Hepatocyte (in vitro differentiated cells): ENCODE measurements at places on chromosomes 2 and 18.

GRCh38 chr2:62362561-62362960 is 143.4 kb downstream of the TMEM17 start:
- peak; percentile 35 for DNase-seq
- H3K27me3 ChIP-seq: no peaks in the 10 kb centered on the region
- no peaks in the 10 kb centered on the region for H3K4me1 ChIP-seq

DNA sequence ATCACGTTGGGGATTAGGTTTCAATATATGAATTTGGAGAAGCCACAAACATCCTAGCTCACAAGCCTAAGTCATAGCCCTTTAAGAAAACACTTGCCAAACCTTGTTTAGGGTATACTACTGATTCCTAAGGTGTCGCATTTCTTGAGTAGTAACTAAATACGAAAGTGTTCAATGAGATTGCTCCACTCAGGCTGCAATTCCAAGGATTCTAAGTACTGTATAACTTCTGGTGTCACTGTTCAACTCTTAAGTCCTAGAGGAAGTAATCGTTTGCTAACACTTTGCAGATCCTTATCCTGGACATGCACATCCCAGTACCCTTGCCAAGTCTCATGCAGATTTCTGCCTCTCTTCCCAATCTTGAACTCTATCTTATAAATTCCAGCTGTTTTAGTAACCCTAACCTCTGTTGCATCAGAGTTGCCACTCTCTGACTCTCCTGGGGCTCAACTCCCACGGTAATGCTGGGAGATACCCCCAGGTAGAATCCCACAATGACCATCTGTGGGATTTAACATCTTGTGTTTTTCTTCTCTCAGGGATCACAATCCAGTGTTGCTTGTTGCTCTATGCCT is 122.4 kb downstream of the HIBCH start:
- H3K27me3 ChIP-seq: no peaks in the 10 kb centered on the region
- no peak for DNase-seq
- peaks cover 17% of the 10 kb centered on the region for H3K4me1 ChIP-seq
- no peak overlapping the region for H3K27ac ChIP-seq

GRCh38 chr2:36451512-36451911 is 95.9 kb downstream of the CRIM1 start:
- H3K4me1 ChIP-seq: peaks cover 18% of the 10 kb centered on the region
- H3K4me3 ChIP-seq: no peak overlapping the region
- H3K36me3 ChIP-seq: no peaks in the 10 kb centered on the region
- H3K27ac ChIP-seq: peak overlapping the region; percentile 61

DNA sequence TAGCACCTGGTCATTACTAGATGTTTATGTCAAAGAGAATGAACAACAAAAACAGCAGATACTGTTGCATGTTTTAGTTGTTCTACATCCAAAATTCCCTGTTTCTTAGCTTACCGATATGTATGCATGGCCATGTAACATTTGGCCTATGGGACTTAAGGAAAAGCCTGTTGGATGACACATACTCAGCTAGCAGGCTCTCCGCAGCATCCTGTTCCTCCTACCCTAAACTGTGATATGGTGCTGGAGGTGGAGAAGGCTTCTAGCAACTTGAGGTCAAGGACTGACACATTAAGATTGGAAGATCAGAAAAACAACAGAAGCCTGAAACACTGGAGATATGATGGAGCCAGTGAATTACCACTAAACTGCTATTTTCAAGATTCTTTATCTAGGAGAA is 537.8 kb downstream of the LRRTM4 start:
- no peak overlapping the region for H3K4me3 ChIP-seq
- H3K27ac ChIP-seq: no peak overlapping the region
- no peak for DNase-seq
- no peaks in the 10 kb centered on the region for H3K27me3 ChIP-seq
- no peaks in the 10 kb centered on the region for H3K4me1 ChIP-seq

DNA sequence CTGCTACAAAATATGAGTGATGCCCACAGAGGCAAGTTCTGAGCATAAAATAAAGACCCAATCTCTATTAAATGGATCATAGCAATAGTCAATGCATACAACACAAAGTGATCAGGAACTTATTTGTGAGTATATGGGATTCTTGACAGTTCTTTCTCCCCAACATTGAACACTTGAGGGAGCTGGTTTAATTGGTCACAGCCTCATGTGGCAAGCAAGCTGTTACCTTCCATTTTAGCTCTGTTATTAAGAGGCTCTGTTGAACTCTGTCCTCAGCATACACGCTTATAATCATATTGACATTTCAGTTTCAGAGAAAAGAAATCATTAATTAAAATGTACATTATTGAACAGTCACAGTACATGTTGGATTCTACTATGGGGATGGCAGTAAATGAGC is 37.6 kb upstream of the PAX3 start:
- no peaks in the 10 kb centered on the region for H3K4me1 ChIP-seq
- no peak for DNase-seq
- H3K4me3 ChIP-seq: no peak overlapping the region
- no peaks in the 10 kb centered on the region for H3K36me3 ChIP-seq
- H3K27me3 ChIP-seq: peaks cover 2% of the 10 kb centered on the region

- peaks cover 6% of the 10 kb centered on the region for H3K4me1 ChIP-seq
- H3K27me3 ChIP-seq: peaks cover 2% of the 10 kb centered on the region
- H3K27ac ChIP-seq: peak overlapping the region; percentile 95
- peak; percentile 86 for DNase-seq
- no peaks in the 10 kb centered on the region for H3K36me3 ChIP-seq
- peak overlapping the region; percentile 53 for H3K4me3 ChIP-seq
Observed at GRCh38 chr2:45649858-45650811, 1.3 kb upstream of the PRKCE start.

DNA sequence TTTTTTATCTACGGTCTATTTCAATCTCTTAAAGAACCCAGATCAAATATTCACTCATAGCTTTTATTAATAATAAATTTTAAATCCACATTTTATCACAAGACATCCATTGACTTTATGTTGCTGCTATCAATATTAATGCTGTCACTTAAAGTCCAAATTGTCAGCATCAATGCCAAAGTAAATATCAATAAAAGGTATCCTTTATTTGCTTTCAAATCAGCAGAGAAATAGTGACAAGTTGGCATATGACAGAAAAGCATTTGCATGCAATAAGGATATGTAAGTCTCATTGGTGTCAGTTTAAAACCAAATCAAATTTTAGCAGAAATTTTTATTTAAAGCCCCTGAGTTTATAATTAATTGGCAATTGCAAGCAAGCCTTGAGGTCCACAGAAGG is 775.4 kb downstream of the ADCYAP1 start:
- H3K4me1 ChIP-seq: no peaks in the 10 kb centered on the region
- no peaks in the 10 kb centered on the region for H3K36me3 ChIP-seq
- DNase-seq: no peak
- H3K27me3 ChIP-seq: no peaks in the 10 kb centered on the region
- H3K4me3 ChIP-seq: no peak overlapping the region

GRCh38 chr2:222930862-222931261 is 70.0 kb downstream of the ACSL3 start:
- no peak overlapping the region for H3K27ac ChIP-seq
- no peaks in the 10 kb centered on the region for H3K36me3 ChIP-seq
- H3K4me3 ChIP-seq: no peak overlapping the region
- DNase-seq: no peak
- H3K27me3 ChIP-seq: no peaks in the 10 kb centered on the region
- no peaks in the 10 kb centered on the region for H3K4me1 ChIP-seq

DNA sequence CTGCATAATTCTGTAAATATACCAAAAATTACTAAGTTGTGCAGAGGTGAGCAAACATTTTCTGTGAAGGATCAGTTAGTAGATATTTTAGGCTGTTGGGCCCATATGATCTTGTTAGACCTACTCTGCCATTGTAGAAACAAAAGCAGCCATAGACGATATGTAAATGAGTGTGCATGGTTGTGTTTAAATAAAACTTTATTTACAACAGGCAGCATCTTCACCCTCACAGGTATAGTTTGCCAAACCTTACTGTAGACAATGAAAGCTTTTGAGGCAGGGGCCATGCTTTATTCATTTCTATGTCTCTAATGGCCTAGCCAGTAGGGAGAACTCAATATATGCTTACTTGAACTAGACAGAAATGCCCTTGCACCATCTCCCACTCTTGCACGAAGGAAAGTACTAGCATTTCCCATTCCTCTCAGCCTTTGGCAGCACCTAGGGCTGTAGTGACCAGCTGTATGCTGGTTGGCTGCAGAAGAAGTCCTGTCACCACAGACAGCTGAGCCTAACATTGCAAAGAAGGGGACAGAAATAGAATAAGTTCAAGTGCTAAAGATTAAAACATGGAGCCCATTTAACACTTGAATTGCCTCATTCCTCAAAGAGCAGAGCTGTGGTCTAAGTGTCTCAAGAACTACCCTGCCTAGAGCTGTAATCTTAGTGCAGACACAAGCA is 305.1 kb upstream of the MGAT5 start:
- no peak overlapping the region for H3K27ac ChIP-seq
- H3K27me3 ChIP-seq: no peaks in the 10 kb centered on the region
- no peaks in the 10 kb centered on the region for H3K36me3 ChIP-seq
- no peak overlapping the region for H3K4me3 ChIP-seq
- no peaks in the 10 kb centered on the region for H3K4me1 ChIP-seq

DNA sequence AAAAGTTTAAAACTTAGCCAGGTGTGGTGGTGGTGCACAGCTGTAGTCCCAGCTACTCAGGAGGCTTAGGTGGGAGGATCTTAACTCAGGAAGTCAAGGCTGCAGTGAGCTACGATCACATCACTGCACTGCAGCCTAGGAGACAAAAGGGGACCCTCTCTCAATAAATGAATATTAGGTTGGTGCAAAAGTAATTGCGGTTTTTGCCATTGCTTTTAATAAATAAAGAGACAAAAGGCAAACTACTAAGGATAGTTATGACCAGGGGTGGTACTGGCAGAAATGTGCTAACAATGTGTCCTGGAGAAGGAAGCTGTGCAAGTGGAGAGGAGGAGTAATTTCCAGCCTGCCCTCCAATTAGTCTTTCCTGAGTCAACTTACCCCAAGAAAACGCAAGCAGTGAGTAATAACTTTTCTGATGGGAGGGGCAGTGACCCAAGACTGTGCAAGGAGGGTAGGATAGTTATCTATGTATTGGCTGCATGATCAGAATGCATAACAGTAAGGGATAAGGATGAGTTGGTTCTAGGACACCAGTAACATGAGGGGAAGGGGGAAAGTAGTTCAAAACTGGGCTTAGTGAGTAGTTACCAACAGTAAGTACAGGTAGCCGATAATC is 1.5 kb downstream of the EXOC6B start:
- peaks cover 9% of the 10 kb centered on the region for H3K4me1 ChIP-seq
- no peak overlapping the region for H3K4me3 ChIP-seq
- peak; percentile 35 for DNase-seq
- no peaks in the 10 kb centered on the region for H3K36me3 ChIP-seq
- H3K27me3 ChIP-seq: no peaks in the 10 kb centered on the region

DNA sequence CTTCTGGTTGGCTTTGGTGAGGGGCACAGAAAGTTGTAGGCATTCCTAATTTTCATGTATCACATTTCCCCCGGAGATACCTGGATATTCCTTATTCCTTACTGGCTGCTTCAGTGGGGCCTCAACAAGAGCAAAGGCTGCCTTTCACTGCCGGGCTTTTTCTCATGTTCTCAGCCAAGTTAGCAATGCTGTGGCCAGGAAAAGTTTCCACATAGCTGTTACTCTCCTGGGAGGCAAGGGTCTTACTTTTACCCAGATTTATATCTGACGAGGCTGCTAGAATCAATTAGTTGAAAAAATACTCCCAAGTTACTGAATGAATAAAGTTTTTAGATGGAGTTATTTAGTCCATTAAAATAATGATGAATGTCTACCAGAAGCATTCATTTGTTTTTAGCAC is 230.5 kb downstream of the ZNF407 start:
- H3K36me3 ChIP-seq: no peaks in the 10 kb centered on the region
- DNase-seq: no peak
- H3K4me1 ChIP-seq: no peaks in the 10 kb centered on the region
- H3K27me3 ChIP-seq: no peaks in the 10 kb centered on the region
- no peak overlapping the region for H3K27ac ChIP-seq

GRCh38 chr18:6561862-6562291 is 147.2 kb upstream of the L3MBTL4 start:
- DNase-seq: peak; percentile 11
- H3K4me3 ChIP-seq: no peak overlapping the region
- peaks cover 35% of the 10 kb centered on the region for H3K4me1 ChIP-seq
- no peaks in the 10 kb centered on the region for H3K27me3 ChIP-seq
- no peaks in the 10 kb centered on the region for H3K36me3 ChIP-seq

- DNase-seq: no peak
- no peak overlapping the region for H3K4me3 ChIP-seq
- H3K27ac ChIP-seq: peak overlapping the region; percentile 77
- no peaks in the 10 kb centered on the region for H3K27me3 ChIP-seq
- H3K4me1 ChIP-seq: peaks cover 17% of the 10 kb centered on the region
- H3K36me3 ChIP-seq: no peaks in the 10 kb centered on the region
Observed at GRCh38 chr2:191635333-191636234, 42.4 kb upstream of the NABP1 start.

DNA sequence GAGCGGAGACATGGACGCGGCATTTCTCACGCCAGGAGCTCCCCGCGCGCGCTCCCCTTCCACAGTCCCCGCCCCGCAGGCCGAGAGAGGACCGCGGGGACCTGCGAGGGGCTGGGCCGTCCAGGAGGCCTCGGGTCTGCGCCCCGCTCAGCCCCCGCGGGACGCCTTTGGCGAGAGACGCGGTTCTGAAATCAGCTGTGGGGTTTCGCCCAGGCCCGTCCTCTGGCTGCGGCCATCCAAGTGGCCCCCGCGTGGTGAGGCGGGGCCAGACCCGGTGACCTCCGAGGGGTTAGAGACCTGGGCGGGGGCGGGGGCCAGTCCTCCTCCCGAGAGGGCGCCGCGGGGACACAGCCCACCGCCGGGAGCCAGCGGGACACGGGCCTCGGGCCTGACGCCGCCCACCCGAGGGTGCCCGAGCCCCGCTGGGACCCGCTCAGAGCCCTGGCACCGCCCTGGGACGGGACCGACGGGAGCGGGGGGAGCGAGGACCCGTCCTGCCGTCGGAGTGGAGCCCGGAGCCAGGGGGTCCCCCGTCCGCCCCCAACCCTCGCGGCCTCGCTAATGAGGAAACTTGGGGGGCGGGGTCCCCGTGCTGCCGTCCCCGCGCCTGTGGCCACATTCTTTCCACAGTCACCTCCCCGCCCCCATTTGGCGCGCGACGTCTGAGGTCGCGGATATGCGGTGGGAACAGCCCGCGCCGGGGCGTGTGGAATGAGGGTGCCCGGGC is 6.1 kb upstream of the SALL3 start:
- H3K27me3 ChIP-seq: peaks cover 95% of the 10 kb centered on the region
- H3K4me1 ChIP-seq: no peaks in the 10 kb centered on the region
- no peaks in the 10 kb centered on the region for H3K36me3 ChIP-seq
- no peak overlapping the region for H3K27ac ChIP-seq

DNA sequence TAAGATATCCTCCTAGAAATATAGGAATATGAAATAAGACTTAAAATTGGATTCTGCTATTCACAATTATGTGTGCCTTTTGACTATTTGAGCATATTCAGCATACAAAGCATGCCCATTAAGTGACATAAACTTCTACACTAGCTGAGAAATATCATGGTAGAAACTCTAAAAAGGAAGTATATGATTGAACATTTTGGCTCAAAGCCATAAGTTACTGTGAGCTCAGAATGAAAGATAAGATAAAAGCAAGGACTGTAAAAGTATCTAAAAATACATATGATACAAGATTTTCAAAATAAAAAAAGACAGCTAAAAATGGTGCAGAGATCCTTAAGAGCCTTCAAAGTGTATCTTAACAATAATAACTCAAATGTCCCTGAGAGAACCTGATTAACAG is 340.5 kb upstream of the SLC39A10 start:
- H3K4me3 ChIP-seq: no peak overlapping the region
- peaks cover 15% of the 10 kb centered on the region for H3K4me1 ChIP-seq
- no peaks in the 10 kb centered on the region for H3K27me3 ChIP-seq
- no peak overlapping the region for H3K27ac ChIP-seq

- H3K27me3 ChIP-seq: no peaks in the 10 kb centered on the region
- no peaks in the 10 kb centered on the region for H3K4me1 ChIP-seq
- no peak overlapping the region for H3K4me3 ChIP-seq
- DNase-seq: no peak
Observed at GRCh38 chr2:182015334-182016109, 29.9 kb downstream of the PPP1R1C start.
